ENCODE measurements at places on chromosomes 7 and 10. TPM values are rescaled to one million over a fixed set of nuclear protein-coding genes. Genes with fewer than 3 reads are reported as not detected.

OGDHL gene
- total RNA-seq, result not detected

AS3MT gene
- 0.77 TPM for total RNA-seq

FGF8 gene
- not detected for total RNA-seq

GHRHR gene
- total RNA-seq, result not detected

PAPOLB gene
- not detected for total RNA-seq

MNX1 gene
- not detected for total RNA-seq

PGAM2 gene
- 1.3 TPM for total RNA-seq

NRG3 gene
- total RNA-seq, result not detected

EGR2 gene
- 5.4 TPM for total RNA-seq

RFC2 gene
- total RNA-seq, result 8.5 TPM

ITGA8 gene
- total RNA-seq, result not detected

ZP3 gene
- total RNA-seq, result 3.2 TPM

PLA2G12B gene
- total RNA-seq, result not detected

All from CD4-positive, alpha-beta T cell (primary cell).